ENCODE measurements at places on chromosomes 12 and 14. TPM values are rescaled to one million over a fixed set of nuclear protein-coding genes. Genes with fewer than 3 reads are reported as not detected.

DNA sequence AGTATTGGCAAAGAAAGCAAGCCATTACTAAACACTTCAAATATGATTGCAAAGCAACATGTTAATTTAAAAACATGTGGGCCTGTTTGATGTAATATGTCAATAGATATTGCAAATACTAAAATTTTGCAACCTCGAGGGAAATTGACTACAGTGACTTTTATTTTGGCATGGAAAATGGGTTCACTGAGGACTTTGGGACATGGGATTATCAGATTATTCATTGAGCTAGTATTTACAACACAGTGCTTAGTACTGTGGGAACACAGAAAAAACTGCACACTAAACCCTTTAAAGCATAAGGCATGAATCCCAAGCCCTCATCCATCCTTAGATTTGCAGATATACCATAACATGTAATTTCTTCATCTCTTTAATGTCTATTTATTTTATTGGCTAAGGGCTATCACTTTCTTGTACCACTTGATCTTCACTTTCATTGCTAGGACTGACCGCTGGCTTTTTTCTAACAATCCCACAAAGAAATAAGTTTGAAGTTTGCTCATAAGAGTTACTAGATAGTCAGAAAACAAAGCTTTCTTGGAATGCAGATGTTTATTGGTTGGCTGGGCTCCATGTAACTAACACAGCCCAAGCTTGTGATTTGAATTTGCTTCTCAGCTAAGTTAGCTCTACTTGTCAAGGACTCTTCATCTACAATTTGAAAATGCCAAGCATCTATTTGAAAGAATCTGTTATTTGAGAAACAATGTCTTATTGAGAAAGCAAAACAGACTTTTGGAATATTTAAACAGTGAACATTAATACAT lies 48.7 kb downstream of the PPFIBP1 start:
- DNase-seq = no peak

- no peak for DNase-seq
Measured at GRCh38 chr12:129790331-129790730, 113.5 kb downstream of the TMEM132D start.

DNA sequence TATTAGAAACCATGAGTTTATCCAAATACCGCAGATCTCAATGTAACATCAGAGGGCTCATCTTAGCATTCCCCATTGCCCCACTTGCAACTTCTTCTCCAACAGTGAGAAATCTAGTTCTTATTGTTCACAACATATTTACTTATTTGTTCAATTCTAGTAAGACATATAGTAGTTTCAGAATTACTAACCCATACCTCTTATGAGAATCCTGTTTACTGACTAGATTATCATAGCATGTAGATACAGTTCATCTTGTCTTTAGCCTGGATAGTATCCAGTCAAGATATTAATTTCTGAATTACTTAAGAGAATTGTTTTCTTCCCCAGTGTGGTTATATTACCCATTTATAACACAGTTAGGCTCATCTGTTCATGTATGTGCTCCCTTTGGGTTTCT lies 80.6 kb downstream of the NIN start:
- DNase-seq = no peak

- no peak for DNase-seq
Measured at GRCh38 chr14:37602605-37603453, 7.4 kb downstream of the TTC6 start.

GRCh38 chr12:66074561-66074960 lies 56.0 kb downstream of the LLPH start:
- no peak for DNase-seq

DNA sequence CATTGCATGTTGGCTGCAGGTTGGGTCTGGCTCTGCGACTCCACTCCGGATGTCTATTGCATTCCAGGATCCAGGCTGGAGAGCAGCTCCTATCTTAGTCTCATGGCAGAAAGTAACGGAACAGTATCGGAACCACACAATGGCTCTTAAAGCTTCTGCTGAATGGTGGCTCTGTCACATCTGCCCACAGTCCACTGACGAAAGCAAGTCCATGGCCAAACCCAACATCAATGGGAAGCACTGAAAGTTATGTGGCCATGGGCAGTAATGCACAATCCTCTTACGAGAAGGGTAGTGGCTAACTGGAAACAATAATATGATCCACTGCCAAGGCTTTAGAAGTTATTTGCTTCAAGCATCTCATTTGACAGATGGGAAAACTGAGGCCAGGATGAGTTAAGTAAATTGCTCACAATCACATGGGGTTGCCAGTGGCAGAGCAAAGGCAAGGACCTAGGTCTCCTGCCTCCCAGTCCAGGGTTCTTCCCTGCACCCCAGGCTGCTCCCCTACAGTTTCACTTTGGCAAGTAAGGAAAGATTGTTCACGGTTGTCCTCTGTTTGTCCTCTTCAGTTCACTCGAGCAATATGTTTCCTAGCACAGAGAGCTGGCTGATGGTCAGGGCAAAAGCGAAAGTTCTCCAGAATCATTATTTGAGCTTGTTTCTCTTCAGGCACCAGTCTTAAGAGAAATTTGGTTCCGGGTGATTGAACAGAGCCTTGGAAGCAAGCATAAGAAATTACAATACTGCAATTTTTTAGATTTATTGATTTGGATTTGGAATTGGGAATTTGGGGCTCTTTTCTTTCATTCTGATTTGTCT lies 54.2 kb downstream of the CKAP4 start:
- no peak for DNase-seq

DNA sequence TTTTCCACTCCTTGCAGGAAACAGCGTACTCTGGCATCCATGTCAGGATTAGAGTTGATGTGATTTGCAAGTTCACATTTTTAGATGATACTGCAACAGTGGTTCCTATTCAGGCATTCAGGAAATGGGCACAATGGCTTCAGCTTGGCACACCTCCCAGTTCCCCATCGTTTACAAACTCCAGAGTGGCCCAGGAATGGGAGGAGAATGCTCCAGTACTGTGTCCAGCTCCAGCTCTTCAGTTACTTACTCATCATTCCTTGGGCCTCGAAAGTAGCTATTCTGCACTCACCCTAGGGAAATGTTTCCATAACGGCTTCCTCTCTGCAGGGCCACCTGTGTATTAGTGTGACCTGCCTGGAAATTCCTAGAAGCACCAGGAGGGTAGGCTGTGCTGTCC lies 239.7 kb upstream of the RGS6 start:
- no peak for DNase-seq

GRCh38 chr12:45568808-45569207 lies 160.7 kb upstream of the ARID2 start:
- no peak for DNase-seq

DNA sequence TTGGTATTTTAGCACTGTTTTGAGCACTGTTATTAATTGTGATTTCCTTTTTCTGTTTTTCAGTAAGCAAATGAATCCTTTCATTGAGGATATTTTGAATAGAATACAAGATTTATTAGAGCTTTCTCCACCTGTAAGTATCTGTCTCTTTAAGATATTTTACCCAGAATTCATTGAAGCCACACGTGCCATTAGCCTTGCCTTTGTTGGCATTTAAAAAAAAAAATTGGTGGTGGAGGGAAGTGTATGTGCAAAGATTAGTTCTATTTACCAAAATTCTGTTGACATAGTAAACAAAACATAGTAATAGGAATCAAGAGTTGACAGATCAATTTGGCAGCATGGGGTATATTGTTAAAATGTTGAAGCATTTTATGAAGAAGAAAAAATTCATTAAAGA lies 23.8 kb downstream of the XPOT start:
- no peak for DNase-seq

GRCh38 chr12:45034861-45035265 lies 16.0 kb downstream of the DBX2 start:
- no peak for DNase-seq

GRCh38 chr12:99043319-99043914 lies 398.3 kb downstream of the APAF1 start:
- no peak for DNase-seq

- DNase-seq = no peak
Measured at GRCh38 chr12:34605955-34606748, 583.9 kb downstream of the ALG10 start.

DNA sequence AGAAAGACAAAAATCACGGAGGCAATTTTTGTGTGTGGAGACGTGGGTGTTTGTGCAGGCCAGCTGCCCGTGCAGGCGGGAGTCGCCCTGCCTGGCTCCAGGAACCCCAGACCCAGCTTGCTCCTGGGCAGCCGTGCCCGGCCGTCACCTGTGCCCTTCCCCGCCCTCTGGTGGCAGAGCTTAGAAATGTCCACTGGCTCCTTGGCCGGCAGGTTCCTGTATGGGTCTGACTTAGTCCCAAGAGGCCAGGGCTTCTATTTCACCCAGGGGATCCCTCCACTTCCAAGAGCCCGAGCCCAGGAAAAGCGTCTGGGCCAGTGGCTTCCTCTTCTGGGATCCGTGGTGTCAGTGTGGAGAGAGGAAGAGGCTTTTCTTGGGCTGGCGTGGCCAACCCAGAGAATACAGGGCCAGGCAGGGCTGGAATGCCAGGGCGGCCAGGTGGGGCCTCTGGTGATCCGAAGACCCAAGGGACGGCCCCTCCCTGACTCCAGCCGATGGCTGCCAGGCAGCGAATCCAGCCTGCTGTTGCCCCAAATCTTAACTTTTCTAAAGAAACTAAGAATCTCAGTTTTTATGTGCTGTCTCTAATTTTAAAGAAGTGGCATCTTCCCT lies 120.9 kb downstream of the TMEM132C start:
- no peak for DNase-seq

GRCh38 chr12:85588221-85588620 lies 248.0 kb downstream of the RASSF9 start:
- DNase-seq = no peak

DNA sequence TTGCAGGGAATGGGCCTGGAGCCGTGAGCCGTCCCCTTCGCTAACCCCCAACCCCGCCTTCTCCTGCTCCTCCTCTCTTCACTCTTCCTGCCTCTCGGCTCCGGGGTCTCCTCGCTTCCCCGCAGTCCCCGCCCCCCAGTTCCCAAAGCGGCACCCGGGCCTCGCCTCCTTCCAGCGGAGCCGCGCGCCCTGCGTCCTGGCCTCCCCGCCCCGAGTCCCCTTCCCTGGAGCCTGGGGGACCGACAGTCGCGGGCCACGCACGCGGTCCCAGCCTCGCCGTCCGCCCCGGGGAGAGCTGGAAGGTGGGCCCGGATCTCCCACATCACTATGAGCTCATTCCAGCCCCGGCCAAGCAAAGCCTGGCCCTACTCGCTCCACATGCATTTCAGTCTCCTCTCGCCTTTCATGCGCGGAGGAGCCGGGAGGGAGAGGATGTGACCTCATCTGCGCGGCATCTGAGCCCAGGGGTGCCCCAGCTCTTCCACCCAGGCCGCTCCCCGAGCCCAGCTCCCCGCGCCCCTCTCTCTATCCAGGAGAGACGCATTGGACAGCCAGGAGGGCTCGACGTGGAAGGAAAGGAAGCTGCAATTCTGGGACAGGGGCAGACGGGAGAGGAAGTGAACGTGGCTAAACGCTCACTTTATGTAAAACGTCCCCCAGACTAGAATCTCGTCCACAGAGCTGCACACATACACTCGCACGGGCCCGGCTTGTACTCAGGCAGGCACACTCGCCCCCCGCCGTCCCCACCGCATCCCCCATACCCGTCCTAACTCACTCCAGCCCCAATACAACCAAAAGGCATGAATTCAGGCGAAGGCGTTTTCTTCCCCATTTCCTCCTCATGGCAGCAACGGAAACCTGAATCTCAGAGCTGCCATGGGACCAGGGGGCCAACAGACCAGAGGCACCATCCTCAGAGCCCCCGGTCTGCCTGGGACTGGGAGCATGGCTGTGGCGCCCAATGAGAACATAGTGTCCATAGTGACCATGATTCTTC lies 108.7 kb upstream of the CCND2 start:
- no peak for DNase-seq

GRCh38 chr12:67625004-67625403 lies 23.5 kb upstream of the DYRK2 start:
- no peak for DNase-seq

- no peak for DNase-seq
Measured at GRCh38 chr12:12331896-12332295, 18.1 kb downstream of the MANSC1 start.

- no peak for DNase-seq
Measured at GRCh38 chr14:101073598-101073965, 170.1 kb upstream of the RTL1 start.

- no peak for DNase-seq
Measured at GRCh38 chr12:31029916-31030562, 43.6 kb upstream of the DDX11 start.

Gene A2M
- 129 TPM for total RNA-seq

Gene AICDA
- total RNA-seq = not detected

Gene DCTN2
- total RNA-seq = 181 TPM

Gene MGST1
- total RNA-seq = 16.1 TPM

Gene GRIN2B
- not detected for total RNA-seq

Gene IL26
- not detected for total RNA-seq

Gene GLIPR1L1
- total RNA-seq = not detected

Gene OTOGL
- total RNA-seq = not detected

Gene AQP6
- total RNA-seq = not detected

Gene CD69
- total RNA-seq = 0.72 TPM

Gene POTEM
- not detected for total RNA-seq

Gene FSCB
- total RNA-seq = not detected

Gene CPNE6
- not detected for total RNA-seq

Data from gastrocnemius medialis (tissue), 4 donors.